ENCODE measurements at places on chromosomes 1 and 21.

DNA sequence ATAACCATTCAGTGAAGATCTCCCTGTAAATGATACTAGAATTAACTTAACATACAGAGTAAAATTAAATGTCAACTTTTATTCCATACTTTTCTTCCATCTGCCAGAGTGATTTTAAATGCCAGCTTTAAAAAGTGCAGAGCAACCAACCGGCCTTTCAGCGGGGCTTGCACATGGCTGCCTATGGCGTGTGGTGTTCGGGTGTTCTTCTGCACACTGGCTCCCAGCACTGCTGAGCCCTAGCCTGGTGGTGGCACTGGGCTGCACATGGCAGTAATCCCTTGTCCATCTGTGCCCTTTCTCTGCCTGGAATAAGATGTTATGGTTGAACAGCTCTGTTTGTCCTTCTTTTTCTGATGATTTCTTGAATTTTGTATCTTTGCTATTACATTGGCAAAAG, 156.3 kb downstream of the SNX7 start:
- DNase-seq, result no peak

- no peak for DNase-seq
These were observed 4.2 kb upstream of the COL6A1 start for GRCh38 chr21:45977396-45977795.

GRCh38 chr1:185973645-185974044, 239.5 kb downstream of the HMCN1 start:
- peak; percentile 92 for DNase-seq

GRCh38 chr1:214085325-214085724, 97.6 kb downstream of the PROX1 start:
- DNase-seq, result no peak

DNA sequence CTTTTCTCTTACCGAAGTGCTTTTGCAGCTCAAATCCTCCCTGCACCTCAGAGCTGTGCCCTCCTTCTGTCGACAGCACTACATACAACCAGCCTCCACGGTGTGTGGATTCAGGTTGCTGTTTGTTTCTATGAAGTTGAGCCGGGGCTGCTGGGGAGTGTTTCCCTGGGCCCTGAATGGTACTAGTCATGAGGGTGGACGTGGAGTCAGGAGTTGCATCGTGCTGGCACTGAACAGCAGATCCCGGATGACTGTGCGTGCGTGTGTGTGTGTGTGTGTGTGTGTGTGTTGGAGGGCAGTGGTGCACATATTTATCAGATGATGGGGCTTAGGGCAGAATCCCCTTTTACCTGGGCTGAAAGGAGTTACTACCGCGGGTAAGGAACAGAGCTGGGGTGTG, 47.0 kb downstream of the ACTL8 start:
- DNase-seq, result peak; percentile 28

GRCh38 chr1:234927971-234928640, 200.5 kb downstream of the TOMM20 start:
- no peak for DNase-seq

DNA sequence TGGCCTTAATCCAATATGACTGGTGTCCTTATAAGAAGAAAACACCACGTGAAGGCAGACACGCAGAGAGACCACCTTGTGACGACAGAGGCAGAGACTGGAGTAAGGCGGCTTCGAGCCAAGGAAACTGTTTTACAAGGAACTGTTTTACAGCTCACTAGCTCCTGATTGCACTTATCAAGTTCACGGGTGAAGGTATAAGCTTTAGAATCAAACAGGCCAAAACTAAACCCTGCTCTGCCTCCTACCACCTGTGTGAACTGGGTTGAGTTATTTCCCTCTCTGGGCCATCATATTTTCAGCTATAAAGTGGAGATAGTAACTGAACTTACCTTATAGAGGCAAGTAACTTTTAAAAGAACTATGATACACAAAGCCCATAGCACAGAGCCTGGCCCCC, 166.9 kb upstream of the NFIA start:
- DNase-seq, result no peak

DNA sequence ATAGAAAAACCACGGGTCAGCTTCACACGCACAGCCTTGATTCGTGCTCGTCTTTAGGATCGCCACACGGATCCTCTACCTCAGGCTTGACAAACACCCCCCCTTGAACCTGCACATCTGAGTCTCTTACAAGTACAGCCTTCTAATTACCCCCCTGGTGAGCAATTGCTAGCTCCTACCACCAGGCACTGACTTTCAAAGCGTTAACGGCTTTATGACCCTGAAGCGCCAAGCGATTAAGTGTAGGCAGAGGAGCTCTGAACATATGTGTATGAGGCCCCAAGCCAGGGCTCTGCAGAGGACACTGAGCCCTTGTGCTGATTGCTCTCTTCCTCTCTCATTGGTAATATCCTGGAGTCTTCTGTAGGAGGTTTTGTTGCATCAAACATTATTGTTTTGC, 55.7 kb upstream of the EPHA8 start:
- no peak for DNase-seq

GRCh38 chr1:232207073-232207866, 422.7 kb downstream of the SIPA1L2 start:
- no peak for DNase-seq

GRCh38 chr1:6098303-6099215, 52.9 kb downstream of the KCNAB2 start:
- DNase-seq, result no peak

GRCh38 chr1:17009706-17010105, 2.0 kb downstream of the ATP13A2 start:
- peak; percentile 71 for DNase-seq

GRCh38 chr1:230570724-230571360, 71.4 kb upstream of the COG2 start:
- peak; percentile 38 for DNase-seq

GRCh38 chr1:3729594-3730542, 22.4 kb upstream of the CCDC27 start:
- no peak for DNase-seq

- DNase-seq, result peak; percentile 59
These were observed 58.6 kb upstream of the ZNF281 start for GRCh38 chr1:200468264-200469001.

DNA sequence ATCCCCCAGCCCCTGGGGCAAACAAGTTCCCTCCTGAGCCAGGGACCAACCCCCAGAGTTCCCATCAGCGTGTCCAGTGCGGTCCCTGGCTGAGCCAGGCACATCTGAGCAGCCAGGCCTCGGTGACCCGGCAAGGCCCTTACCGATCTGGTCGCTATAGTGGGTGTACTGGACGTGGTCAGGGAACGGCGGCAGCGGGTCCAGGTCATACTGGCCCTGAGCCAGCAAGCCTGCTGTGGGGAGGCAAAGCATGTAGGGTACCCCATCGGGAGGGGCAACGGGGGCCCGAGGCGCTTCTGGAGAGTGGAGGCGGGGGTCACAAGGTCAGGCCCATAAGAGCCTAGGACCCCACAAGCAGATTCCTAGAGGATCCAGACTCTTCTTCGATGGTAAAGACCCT, 3.5 kb downstream of the MFAP2 start:
- DNase-seq, result no peak

GRCh38 chr1:180136331-180136967, 18.2 kb upstream of the QSOX1 start:
- peak; percentile 39 for DNase-seq

DNA sequence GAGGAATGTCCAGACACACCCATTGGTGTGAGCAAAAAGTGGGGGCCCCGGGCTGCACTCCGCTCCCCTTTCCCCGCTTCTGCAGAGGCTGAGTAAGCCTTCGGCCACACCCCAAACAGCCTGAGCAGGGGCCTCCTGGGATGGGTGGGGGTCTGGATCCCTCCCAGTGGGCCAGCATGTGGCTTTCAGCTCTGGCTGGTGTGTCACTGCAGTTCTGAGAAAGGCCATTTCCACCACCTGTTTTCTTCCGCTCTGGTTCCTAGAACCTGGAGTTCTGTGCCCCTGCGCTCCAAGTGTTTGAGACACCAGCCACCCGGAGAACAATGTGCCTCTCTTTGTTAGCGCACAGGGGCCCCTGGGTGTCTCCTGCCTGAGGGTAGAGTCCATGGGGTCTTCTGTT, 30.9 kb downstream of the SLC37A1 start:
- no peak for DNase-seq

- peak; percentile 52 for DNase-seq
These were observed 10.8 kb downstream of the OSBPL9 start for GRCh38 chr1:51627672-51628071.

DNA sequence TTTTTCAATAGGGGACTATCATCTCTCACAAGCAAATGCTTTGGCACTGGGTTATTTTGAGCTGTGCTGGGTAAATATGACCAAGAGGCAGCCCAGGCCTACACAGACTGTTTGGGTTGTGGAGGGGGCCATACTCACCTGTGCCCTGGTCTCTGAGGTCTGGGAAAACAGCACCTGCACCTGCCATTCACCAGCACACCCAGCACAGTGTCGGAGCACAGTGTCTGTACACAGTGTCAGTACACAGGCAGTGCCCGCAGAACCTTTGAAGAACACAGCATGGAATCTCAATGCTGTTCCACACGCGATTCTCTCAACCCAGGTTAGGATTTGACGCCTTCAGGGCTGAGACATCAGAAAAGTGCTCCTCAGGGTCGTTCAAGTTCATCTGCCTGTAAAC, 35.0 kb upstream of the FAM89A start:
- DNase-seq, result no peak

- no peak for DNase-seq
These were observed 58.3 kb downstream of the CLEC20A start for GRCh38 chr1:178438432-178438831.

DNA sequence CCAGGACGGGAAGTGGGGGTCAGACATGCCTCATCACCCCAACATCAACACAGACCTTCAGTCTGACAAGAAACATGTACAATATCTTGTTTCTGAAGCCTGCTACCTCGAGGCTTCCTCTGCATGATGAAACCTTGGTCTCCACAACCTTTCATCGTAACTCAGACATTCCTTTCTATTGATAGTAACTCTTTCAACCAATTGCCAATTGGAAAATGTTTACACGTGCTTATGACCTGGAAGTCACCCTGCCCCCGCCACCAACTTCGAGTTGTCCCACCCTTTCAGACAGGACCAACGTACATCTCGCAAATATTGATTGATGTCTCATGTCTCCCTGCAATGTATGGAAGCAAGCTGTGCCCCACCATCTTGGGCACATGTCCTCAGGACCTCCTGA, 159.5 kb downstream of the ETS2 start:
- DNase-seq, result peak; percentile 33

GRCh38 chr1:18463063-18463462, 17.7 kb upstream of the KLHDC7A start:
- no peak for DNase-seq

- DNase-seq, result peak; percentile 52
These were observed 38.5 kb downstream of the HIVEP3 start for GRCh38 chr1:41880261-41880660.

DNA sequence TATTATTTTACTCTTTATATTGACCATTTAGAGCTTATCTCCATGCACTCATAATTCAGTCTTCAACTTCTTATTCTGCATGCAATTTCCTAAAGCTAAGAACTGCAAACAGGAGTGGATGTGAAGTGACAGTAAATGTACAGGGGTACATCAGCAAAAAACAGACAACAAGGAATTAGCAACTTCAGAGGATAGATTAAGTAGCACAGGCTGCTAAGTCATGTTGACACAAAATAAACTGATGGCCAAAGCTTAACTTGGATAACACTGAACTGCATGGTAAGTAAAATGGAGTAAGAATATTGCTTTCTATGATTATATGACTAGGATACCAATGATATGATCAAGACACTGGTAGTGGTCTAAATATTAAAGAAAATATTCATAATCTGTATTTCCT, 66.5 kb downstream of the USP24 start:
- DNase-seq, result no peak

GRCh38 chr21:44357064-44357837, 3.8 kb downstream of the TRPM2 start:
- DNase-seq, result no peak

GRCh38 chr1:209686322-209686721, 11.1 kb downstream of the G0S2 start:
- DNase-seq, result no peak

GRCh38 chr1:208006258-208006920, 95.5 kb upstream of the CD34 start:
- DNase-seq, result no peak

DNA sequence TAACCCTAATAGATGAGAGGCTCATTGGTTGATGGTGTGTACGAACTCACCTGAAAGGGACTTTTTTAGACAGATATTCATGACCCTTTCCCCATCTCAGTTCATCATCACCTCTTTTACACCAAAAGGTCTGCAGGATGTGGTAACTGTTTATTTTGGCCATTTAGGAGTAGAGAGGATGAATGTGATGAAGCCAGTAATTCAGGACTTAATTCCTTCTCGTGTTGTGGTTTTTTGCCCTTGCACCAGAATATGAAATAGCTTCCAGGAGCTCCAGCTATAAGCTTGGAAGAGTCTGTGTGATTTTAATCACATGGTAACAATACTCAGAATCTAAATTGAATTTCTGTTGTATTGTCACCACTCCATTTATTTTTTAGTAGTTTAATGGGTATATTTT, 189.4 kb upstream of the KCTD3 start:
- no peak for DNase-seq

DNA sequence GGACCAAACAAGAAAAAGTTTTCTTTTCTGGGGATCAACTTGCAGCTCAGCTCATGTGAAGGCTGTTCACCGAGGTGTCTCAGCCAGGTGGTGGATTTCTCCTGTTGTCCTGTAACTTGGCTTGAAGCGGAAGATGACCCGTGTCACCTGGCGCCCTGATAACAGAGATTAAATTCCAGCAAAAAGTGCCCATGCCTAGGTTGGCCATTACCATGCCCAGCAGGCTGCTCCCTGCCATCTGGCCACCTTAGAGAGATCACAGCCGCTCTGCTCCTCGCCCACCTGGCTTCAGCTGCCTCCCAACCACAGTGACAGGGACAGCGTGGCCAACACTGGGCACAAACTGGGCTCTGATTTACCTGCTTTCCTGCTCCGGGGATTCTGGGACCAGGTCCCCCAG, 149.5 kb downstream of the ZBTB18 start:
- DNase-seq, result no peak

GRCh38 chr1:16122350-16122881, 33.5 kb downstream of the EPHA2 start:
- peak; percentile 74 for DNase-seq

DNA sequence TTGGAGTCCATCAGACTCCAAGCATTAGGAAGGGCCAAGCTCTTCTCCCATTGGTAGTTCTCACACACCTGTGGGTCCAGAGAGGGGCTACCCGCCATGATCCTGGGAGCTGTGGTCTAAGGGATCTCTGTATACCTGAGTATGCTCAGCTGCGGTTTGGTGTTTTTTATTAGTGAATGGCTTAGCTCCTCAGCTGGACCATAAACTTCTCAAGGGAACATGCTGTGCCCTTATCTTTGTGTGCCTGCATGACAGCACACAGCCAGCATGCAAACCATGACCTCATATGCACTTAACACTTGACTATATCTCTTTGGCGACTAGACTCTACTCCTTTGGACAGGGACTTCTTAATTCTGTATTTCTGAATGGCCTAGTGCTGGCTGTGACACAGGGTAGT, 94.5 kb downstream of the CD58 start:
- no peak for DNase-seq

- DNase-seq, result no peak
These were observed 46.2 kb upstream of the COL18A1 start for GRCh38 chr21:45358711-45359310.

- DNase-seq, result peak; percentile 26
These were observed 60.1 kb upstream of the ASB17 start for GRCh38 chr1:75992312-75992711.
